HFFc6 (cell line): ENCODE measurements at places on chromosomes 3 and 15. TPM values are rescaled to one million over a fixed set of nuclear protein-coding genes. Genes with fewer than 3 reads are reported as not detected.

- DNase-seq: no peak
- no peaks in the 10 kb centered on the region for H3K4me1 ChIP-seq
- H3K27me3 ChIP-seq: no peaks in the 10 kb centered on the region; the same call in 1 of the 2 replicates
- no peaks in the 10 kb centered on the region for H3K36me3 ChIP-seq
- H3K27ac ChIP-seq: no peak overlapping the region
Measured at GRCh38 chr3:190502946-190503345, 10.9 kb upstream of the IL1RAP start.

DNA sequence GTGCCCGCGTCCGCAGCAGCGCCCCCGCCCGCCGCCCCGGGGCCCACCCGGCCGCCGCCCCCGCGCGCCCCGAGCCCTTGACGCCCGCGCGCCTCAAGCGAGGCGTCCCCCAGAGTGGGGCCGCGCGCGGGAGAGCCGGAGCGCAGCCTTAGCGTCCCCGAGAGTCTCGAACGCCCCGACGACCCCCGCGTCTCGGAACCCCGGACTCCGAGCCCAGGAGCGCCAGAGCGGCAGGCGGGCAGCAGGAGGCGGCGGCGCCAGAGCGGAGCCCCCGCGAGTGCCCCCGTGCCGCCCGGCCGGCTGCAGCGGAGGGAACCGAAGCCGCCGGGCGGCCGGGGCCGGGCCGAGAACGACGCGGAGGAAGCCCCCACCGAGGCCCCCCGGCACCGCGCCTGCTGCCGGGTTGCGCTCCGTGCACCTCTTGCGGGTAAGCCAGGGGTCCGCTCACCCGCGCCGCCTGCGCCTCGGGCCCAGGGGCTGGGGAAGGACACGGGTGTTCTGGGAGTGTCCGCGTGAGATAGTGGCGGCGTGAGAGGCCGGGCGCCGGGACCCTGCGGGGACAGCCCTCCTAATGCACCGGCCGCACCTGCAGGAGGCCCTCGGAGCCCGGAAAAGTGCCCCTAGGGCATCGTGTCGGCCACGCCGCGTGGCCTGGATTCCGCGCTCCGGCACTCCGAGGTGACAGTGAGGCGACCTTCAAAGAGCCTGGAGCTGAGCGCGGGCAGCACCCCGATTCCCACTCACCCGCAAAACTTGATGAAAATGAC, 52.0 kb upstream of the ULK4 start:
- no peak for DNase-seq
- H3K4me1 ChIP-seq: peaks cover 64% of the 10 kb centered on the region
- H3K4me3 ChIP-seq: peak overlapping the region; percentile 95
- H3K36me3 ChIP-seq: peaks cover 9% of the 10 kb centered on the region

DNA sequence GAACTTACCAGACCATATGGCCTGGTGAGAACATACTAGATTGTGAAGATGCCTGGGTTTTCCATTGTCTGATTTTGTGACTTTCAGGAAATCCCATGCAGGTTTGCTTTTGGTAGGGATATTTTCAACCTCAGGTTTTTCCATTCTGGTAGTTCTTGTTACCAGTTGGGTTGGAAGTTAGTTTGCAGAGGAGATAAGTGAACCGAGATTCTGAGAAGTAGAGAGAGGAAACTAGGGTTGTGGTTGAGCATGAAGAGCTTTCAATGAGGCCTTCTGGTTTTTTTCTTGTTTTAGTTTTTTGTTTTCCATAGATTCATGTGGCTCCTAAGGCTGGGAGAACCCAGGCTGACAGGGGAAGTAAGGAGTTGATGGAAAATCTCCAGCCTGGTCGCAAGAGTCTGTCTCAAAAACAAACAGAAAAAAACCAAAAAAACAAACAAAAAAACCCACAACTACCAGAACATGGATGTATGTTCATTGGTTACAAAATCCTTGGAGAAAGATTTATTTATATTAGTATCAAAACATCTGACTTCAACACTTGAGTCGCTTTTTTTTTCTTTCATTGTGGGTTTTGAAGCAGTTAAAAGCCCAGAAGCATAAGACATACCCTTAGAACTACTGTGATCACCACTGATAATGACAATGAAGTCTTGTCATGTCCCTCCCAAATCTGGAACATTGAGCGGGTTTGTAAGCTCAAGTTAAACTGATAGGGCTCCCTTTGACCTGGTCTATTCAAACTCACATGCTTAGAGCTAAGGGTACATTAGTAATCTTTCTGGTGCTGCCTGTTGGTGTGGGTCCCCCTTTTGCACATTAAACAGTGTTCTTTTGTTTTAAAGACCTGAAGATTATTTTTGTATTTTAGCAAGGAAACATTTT, 3.2 kb downstream of the GPR171 start:
- H3K36me3 ChIP-seq: no peaks in the 10 kb centered on the region
- peaks cover 10% of the 10 kb centered on the region for H3K4me1 ChIP-seq
- H3K27ac ChIP-seq: no peak overlapping the region
- DNase-seq: no peak
- no peak overlapping the region for H3K4me3 ChIP-seq

DNA sequence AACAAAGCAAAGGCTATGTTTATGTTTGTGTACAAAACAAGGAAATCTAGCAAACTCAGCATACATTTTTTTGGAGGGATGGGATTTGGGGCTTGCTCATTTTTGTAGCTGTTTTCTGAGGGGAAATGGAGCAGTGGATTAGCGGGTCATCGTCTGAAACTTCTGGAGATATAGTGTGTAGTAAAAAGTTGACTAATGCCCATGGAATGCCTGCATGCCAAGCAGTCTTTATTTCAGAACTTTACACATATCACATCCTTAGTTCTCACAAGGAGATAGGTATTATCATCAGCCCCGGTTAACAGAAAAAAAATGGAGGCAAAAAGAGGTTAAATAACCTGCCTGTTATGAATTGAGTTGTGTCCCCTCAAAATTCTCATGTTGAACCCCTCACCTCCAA, 47.1 kb downstream of the ATP13A4 start:
- no peak for DNase-seq
- no peak overlapping the region for H3K4me3 ChIP-seq
- no peaks in the 10 kb centered on the region for H3K4me1 ChIP-seq
- H3K27ac ChIP-seq: no peak overlapping the region
- H3K27me3 ChIP-seq: no peaks in the 10 kb centered on the region
- H3K36me3 ChIP-seq: no peaks in the 10 kb centered on the region

- H3K4me3 ChIP-seq: no peak overlapping the region
- H3K36me3 ChIP-seq: no peaks in the 10 kb centered on the region
- H3K27me3 ChIP-seq: peaks cover 38% of the 10 kb centered on the region
- no peak overlapping the region for H3K27ac ChIP-seq
- H3K4me1 ChIP-seq: no peaks in the 10 kb centered on the region
- DNase-seq: no peak
Measured at GRCh38 chr15:101349047-101349951, 54.3 kb upstream of the SNRPA1 start.

DNA sequence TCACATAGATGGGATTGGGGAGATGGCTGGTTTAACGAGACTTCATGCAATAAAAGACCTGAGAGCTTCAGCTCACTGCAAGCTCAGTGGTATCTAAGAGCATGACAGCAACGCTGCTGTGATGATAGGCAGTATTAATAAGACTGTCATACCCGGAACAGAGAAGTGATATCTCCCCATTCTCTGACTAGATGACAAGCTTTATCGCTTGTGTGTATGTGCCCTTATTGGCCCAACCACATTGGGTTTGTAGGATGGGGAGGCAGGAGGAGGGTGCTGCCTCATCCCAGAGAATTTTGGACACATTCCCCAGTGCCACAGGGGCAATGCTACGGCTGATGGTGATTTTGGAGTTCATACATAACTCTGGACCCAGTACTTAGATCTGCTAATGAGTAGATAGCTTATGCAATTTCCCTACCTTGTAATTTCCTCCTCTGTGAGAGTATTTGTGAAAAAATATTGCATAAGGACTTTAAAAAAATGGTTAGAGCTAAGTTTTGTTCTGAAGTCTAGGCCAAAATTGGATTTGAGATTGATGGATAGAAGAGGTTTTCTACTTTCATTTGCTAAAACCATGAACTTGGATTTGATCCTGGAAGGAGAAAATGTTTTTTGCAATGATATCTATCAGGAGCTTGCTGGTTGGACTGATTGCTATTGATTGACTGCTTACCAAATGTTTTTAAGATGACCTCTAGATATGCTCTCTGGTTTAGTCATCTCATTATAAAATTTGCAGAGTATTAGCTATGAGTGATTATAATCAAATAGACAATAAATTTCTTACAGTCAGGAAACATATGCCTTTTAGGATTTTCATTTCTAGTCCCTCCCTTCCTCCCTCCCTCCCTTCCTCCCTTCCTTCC, 14.0 kb upstream of the TMEM212 start:
- no peak overlapping the region for H3K4me3 ChIP-seq
- DNase-seq: no peak
- H3K4me1 ChIP-seq: peaks cover 66% of the 10 kb centered on the region
- no peaks in the 10 kb centered on the region for H3K36me3 ChIP-seq
- H3K27ac ChIP-seq: no peak overlapping the region

DNA sequence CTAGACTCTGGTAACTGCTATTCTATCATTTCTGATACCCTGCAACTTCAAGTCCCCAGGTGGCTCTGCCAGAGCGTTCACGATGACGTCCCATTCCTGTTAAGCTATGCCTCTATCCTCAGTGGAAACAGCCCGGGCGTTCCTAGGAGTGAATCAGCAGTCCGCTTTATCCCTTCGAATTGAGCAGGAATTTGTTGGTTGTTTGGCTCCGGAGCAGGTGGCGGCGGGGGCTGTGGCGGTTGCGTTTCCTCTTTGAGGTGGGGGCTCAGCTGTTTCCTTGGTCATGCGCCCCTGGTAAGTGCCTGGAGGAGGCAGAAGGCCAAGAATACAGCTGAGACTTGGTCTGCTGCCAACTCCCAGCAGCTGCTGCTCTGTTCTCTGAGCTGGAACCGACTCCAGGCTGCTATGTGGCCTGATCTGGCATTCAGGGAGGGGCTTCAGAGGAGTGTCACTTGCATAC, 25.2 kb downstream of the ARPP21 start:
- no peak overlapping the region for H3K4me3 ChIP-seq
- DNase-seq: no peak
- H3K27ac ChIP-seq: no peak overlapping the region
- H3K4me1 ChIP-seq: no peaks in the 10 kb centered on the region
- peaks cover 2% of the 10 kb centered on the region for H3K27me3 ChIP-seq

- H3K27me3 ChIP-seq: peaks cover 30% of the 10 kb centered on the region
- H3K36me3 ChIP-seq: peaks cover 65% of the 10 kb centered on the region
- peak overlapping the region; percentile 74 for H3K4me3 ChIP-seq
- H3K27ac ChIP-seq: peak overlapping the region; percentile 97
- H3K4me1 ChIP-seq: peaks cover 87% of the 10 kb centered on the region
Measured at GRCh38 chr3:184334470-184335158, 2.8 kb upstream of the FAM131A start.

- H3K27me3 ChIP-seq: peaks cover 29% of the 10 kb centered on the region
- DNase-seq: peak; percentile 69
- H3K4me1 ChIP-seq: peaks cover 43% of the 10 kb centered on the region
- H3K27ac ChIP-seq: peak overlapping the region; percentile 64
- H3K36me3 ChIP-seq: no peaks in the 10 kb centered on the region
- peak overlapping the region; percentile 81 for H3K4me3 ChIP-seq
Measured at GRCh38 chr3:186825294-186825821, 17.2 kb upstream of the ADIPOQ start.

GRCh38 chr15:100350434-100351226, 8.9 kb upstream of the ADAMTS17 start:
- no peaks in the 10 kb centered on the region for H3K36me3 ChIP-seq
- peak overlapping the region; percentile 84; the same call in 1 of the 2 replicates for H3K4me3 ChIP-seq
- no peak for DNase-seq
- H3K27ac ChIP-seq: peak overlapping the region; percentile 16; the same call in 1 of the 2 replicates
- peaks cover 2% of the 10 kb centered on the region for H3K27me3 ChIP-seq
- peaks cover 7% of the 10 kb centered on the region; the same call in 1 of the 2 replicates for H3K4me1 ChIP-seq

GRCh38 chr3:24042174-24043059, 97.3 kb downstream of the NR1D2 start:
- no peak overlapping the region for H3K4me3 ChIP-seq
- no peak for DNase-seq
- no peak overlapping the region for H3K27ac ChIP-seq
- no peaks in the 10 kb centered on the region for H3K36me3 ChIP-seq
- H3K4me1 ChIP-seq: peaks cover 7% of the 10 kb centered on the region

- no peak overlapping the region for H3K4me3 ChIP-seq
- H3K27me3 ChIP-seq: peaks cover 12% of the 10 kb centered on the region
- H3K36me3 ChIP-seq: no peaks in the 10 kb centered on the region
- no peak overlapping the region for H3K27ac ChIP-seq
Measured at GRCh38 chr3:71813704-71814103, 28.8 kb upstream of the PROK2 start.

- no peak overlapping the region for H3K4me3 ChIP-seq
- peaks cover 56% of the 10 kb centered on the region for H3K36me3 ChIP-seq
- H3K27me3 ChIP-seq: peaks cover 6% of the 10 kb centered on the region
- H3K4me1 ChIP-seq: peaks cover 10% of the 10 kb centered on the region; the same call in 1 of the 2 replicates
- no peak for DNase-seq
Measured at GRCh38 chr3:139357899-139358298, 14.1 kb downstream of the MRPS22 start.

Gene IMPG2
- 0.03 and 0.06 TPM in 2 replicates for total RNA-seq

Gene STAB1
- total RNA-seq: not detected in 3 replicates

Gene NEK11
- 3.2 to 4.1 TPM (median 3.5 TPM) in 3 replicates for total RNA-seq

Gene MED12L
- 0.13 to 0.79 TPM (median 0.39 TPM) in 3 replicates for total RNA-seq

Gene TEX55
- total RNA-seq: not detected in 3 replicates

Gene TNFAIP8L3
- 0.17 and 0.37 TPM in 2 replicates for total RNA-seq

Gene SPINT1
- total RNA-seq: 0.15 to 0.32 TPM in 2 of 3 replicates, not detected in the other

Gene RCCD1
- 12.5 to 16.4 TPM (median 14.8 TPM) in 3 replicates for total RNA-seq
